ENCODE measurements at places on chromosomes 2 and 18.

DNA sequence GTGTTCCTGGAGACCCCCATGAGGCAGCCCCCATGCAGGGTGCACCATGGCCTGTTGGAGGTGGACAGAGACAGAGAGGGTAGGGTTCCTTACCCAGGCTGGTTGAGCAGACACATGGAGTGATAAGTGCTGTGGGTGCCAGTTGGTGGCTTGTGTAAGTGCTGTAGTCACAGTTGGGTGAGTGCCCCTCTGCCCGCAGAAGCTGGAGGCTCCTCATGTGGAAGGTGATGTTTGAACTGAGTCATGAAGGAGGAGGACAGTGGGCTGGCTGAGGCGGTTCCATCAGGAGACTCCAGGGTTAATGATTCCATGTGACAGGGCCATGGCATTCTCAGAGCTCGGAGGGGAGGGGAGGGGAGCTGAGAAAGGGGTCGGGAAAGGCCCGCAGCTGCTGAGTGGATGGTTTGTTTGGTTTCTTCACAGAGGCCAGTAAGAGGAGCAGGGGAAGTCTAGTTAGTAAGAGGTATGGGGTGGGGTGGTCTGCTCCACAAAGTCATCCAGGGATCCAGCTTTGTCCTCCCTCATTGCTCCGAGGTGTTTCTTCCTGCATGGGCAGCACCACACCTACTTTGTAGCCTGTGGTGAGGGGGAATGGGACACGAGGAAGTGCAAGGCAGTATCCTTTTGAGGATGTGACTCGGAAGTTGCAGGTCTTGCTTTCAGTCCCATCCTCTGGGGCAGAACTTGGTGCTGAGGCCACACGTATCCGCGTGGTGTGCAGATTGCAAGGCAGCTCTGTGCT is 13.6 kb downstream of the IMPA2 start:
- no peak for DNase-seq

DNA sequence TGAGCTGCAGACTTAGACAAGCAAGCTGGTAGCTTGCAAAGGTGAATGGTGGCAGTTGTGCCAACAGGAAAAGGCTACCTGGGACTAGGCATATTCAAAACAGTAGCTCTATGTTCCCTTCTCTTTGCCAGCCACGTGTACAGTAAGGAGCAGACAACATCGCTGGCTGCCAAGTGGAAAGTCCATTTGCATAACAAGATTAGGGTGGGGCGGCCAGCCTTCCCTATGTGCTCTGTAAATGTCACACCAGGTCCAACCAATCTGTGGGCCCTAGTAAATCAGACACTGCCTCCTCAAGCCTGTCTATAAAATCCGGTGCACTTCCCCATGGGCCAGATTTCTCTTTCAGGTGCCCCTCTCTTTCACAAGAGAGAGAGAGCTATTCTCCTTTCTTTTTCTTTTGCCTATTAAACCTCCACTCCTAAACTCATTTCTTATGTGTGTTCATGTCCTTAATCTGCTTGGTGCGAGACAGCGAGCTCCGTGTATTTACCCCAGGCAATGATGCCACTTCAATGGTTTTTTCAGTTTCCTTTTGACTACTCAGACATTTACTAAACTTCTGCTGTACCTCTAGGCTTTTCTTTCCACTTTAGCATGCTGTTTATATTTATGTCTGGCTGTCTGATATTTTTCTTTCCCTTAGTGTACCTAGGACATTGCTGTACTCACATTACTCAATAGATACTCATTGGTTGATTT is 297.4 kb upstream of the GCFC2 start:
- no peak for DNase-seq

DNA sequence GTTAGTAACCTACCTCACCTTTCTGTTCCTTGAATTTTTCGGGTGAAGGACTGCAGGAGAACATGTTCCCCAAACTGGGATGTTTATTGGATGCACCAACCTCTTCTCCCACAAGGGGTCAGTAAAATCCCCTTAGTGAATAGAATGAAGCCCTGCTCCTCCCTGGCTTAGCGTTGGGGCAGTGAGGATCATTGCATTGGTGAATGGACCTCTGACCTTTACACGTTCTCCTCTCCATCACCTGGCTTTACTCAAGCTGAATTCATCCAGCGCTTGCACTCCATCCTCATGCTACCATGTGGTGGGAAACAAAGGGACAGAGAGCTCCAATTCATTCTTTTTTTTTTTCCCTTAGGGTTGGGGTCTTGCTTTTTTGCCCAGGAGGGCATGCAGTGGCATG is 157.2 kb downstream of the MIB1 start:
- no peak for DNase-seq

DNA sequence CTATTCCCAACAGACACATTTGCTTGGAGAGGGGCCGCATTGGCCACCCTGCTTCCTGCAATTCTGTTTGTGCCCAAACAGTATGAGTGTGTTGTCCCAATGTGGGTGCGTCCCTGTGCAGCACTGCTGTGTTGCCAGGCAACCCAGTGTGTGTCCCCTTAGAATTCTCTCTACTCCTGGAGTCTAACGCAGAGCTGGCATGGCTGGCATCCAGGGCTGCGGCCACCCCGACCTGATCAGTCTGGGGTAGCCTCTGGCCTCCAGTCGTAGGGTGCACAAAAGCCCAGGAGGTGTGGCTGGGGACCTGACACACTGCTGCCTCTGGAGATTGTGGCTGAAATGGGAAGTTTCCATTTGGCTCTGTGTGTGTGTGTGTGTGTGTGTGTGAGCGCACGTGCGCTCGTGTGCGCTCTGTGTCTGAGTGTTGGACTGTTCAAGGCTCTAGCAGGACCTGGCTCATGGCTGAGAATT is 48.0 kb downstream of the TEX44 start:
- peak; percentile 72 for DNase-seq

DNA sequence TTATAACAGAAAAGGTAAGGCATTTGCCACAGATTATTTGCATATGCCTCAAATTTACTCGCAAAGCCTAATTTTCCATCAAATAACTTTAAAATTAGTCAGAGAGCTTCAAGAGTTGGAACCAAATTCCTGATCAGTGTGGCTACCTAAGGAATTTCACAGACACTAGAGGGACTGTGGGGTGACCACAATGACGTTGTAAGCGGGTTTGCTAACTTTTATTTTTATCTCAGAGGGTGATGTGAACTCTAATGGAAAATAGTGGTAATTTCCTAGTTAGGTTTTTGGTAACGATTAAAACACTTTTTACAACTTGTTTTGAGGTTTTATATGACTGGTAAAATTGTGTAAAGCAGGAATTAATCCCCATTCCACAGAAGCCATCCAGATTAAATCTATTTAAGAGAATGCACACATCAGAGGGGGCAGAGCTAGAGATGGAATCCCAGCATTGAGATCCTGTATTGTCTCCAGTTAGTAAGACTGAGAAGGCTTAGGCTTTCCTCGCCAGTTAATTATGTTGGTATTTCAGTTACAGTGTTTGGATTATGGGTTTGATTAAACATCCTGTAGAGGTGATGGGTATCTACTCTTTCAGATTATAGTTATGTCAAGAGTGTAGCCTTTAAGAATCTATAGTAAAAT is 129.0 kb downstream of the GPD2 start:
- no peak for DNase-seq

DNA sequence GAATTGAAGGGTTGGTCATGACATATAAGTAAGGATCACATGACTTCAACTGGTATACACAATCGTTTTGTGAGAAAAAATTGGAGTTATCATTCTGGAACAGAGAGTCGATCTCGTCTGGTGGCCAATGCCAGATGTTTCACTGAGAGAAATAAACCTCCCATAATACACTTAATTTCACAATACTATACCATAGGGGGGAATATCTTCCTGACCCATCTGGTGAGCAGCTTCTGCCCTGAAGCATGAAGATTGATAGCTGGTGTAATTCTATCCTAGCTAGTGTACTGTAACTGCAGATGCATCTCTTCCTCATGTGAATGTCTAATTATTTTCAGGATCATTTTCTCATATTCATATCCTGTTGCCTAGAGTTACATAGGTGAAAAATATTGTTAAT is 15.7 kb upstream of the CDH7 start:
- DNase-seq, result no peak

GRCh38 chr2:28665041-28665704 is 86.5 kb upstream of the PPP1CB start:
- no peak for DNase-seq

DNA sequence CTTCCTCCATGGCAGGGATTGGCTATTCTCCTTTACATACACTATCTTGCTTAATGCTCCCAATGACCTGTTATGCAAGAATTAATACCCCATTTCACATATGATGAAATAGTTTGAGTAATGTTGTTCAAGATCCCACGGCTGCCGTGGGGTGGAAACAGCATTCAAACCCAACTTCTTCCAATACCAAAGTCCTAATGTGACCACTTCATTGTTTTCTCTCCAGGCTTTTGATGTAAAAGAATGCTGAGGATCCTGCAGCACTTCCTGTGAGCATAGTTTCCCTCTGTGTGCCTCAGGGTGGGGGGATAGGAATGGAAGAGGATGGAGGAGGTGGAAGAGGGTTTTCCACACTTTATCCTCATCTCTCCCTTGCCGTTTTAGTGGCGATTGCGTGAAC is 199.4 kb downstream of the IRS1 start:
- no peak for DNase-seq

GRCh38 chr2:42135381-42136312 is 33.5 kb upstream of the EML4 start:
- DNase-seq, result no peak

- DNase-seq, result no peak
These were observed 11.7 kb downstream of the CYP26B1 start for GRCh38 chr2:72135921-72136320.

DNA sequence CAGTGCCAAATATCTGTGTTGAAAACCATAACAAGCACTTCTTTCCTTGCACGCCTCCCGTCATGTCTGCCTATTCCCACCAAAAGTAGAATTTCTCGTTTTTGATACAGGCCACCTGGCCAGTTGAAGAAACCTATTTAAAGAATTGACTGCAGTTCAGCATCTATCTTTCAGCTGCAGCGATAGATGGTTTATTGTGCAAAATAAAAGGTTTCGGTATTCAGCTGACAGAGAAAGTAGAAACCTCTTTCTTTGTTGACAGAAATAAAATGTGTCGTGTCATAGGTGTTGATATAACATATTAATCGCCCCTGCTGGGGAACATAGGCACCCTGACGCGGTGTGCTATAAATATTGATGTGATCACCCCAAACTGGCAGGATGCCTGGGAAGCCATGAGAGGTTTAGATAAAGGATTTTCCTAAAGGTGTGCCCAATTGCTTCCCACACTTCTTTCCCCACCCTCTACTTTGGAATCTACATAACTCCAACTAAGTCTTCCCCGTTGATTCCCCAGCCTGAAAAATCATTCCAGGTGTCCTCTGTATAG is 570.4 kb downstream of the CCDC85A start:
- no peak for DNase-seq

- no peak for DNase-seq
These were observed 691.8 kb upstream of the NRXN1 start for GRCh38 chr2:51723691-51724090.

DNA sequence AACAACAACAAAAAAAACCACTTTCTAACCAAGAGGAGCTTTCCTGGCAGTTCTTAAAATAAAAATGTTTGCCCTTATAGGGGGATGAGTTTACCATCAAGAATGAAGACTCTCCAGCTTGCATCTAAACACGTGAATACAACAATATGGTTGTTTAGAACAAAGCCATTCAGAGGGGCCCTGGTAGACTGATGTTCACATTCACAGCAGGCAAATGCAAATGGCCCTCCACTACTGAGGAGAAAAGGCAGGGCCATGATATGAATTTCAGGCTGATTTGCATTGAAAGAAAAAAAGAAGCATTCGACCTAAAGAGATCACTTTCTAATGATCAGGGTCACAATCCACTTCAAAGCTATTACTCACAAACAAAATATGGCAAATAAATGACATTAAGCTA is 65.3 kb upstream of the OTOS start:
- no peak for DNase-seq

GRCh38 chr18:50696929-50697328 is 122.9 kb downstream of the MRO start:
- DNase-seq, result no peak

GRCh38 chr2:219916281-219916680 is 288.9 kb downstream of the SLC4A3 start:
- DNase-seq, result no peak

- no peak for DNase-seq
These were observed 88.5 kb upstream of the COL5A2 start for GRCh38 chr2:189267925-189268579.

DNA sequence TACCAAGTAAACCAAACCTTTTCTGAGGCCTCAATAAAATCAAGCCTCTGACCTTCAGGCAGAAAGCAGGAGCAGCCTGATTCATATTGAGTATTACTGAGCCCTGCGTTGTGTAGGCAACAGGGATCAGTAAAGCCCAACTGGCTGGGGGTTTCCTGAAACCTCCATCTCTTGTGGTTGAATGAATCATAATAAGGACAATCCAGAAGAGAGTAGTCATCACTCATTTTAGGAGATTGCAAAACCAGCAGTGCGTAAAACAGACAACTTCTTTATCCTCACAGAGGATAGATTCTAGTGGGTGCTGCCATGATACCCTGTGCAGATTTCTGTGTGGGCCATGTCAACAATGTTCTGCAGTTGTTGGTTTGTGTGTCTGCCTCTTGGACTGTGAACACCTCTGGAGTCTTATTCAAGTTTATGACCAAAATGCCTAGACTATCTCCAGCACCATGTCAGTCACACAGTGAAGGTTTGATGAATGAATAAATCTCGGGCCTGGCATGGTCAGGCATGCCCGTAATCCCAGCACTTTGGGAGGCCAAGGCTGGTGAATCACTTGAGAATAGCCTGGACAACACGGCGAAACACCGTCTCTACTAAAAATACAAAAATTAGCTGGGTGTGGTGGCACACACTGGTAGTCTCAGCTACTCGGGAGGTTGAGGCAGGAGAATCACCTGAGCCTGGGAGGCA is 51.8 kb upstream of the RAB27B start:
- DNase-seq, result no peak

DNA sequence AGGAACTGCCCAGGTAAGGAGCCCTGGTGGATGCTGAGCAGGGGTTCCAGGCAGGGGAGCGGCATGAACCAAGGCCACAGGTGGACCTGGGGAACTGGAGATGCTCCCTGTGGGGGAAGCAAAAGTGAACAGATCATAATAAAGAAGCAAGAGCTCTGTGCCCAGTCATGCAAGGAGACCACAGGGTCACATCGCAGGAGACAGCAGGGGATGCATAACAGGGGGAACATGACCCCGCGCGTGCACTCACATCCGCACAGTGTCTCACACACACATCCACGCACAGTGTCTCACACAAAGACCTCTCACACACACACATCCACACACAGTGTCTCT is 473.3 kb upstream of the HS6ST1 start:
- no peak for DNase-seq

GRCh38 chr2:57516698-57517340 is 529.8 kb upstream of the VRK2 start:
- no peak for DNase-seq

- no peak for DNase-seq
These were observed 144.3 kb downstream of the FMNL2 start for GRCh38 chr2:152479282-152479681.

GRCh38 chr2:13009027-13009642 is 292.4 kb downstream of the TRIB2 start:
- no peak for DNase-seq
